ENCODE measurements at places on chromosomes 5 and 9.
A peak's percentile ranks its signal among the peaks of the same experiment; 100 is the strongest.

- DNase-seq = no peak
Observed at GRCh38 chr9:83570359-83570758, 32.2 kb upstream of the FRMD3 start.

GRCh38 chr5:69492923-69493395 lies 369 bp downstream of the OCLN start:
- DNase-seq = peak; percentile 13

DNA sequence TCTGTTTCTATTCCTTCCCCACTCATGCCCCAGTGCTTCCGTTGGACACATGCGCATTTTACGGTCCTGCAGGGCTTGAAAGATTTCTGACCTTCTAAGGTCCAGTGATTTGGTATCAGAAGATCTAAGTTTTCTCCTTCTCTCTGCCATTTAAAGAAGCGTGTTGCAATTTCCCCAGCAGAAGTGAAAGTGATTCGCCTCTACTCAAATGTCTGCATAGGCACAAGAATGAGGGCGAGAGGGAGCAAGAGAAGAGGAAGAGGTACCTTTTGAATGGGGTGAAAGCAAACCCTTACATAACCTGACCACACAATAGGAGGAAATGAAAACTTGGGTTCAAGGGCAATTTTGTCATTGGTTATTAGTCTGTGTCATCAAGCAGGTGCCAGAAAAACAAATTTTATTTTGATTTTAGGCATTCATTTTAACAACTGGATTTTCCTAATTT lies 31.7 kb upstream of the NR3C1 start:
- peak; percentile 51 for DNase-seq

- DNase-seq = no peak
Observed at GRCh38 chr9:136268735-136269134, 23.1 kb upstream of the QSOX2 start.

DNA sequence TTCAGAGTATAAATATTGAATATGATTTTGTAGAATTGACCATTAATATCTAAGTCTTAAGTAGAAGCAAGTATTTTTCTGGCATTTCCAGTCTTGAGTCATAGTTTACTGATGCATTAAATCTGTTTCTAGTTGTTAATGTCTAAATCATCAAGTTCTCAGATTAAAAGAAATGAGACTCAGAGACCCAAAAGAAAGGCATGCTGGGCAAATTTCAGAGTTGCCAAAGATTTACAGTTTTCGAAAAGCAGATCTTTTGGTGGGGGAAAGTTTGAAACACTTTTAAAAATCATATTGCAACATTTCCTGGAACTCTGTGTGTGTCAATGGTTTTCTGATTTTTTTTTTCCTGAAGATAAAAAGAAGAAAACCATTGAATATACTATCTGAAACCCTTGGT lies 60.9 kb downstream of the ANKRD55 start:
- no peak for DNase-seq

DNA sequence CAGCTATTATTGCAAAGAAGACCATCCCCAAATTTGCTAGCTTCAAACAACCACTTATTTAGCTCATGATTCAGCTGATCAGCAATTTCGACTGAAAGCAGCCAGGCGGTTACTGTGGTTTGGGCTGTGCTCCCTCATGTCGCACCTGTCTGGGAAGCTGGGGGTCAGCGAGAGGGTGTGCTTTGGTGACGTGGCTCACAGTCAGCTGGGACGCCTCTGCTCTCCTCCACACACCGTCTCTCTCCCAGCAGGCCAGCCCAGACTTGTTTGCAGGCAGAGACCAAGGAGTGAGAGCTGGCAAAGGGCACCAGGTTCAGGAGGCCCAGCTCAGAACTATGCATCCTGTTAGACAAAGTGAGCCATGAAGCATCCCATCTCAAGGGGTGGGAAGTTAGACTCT lies 140.9 kb downstream of the SYK start:
- DNase-seq = no peak

GRCh38 chr5:133744960-133745308 lies 132.6 kb upstream of the FSTL4 start:
- DNase-seq = no peak

- no peak for DNase-seq
Observed at GRCh38 chr9:136762221-136762691, 2.1 kb downstream of the LCN15 start.

GRCh38 chr9:1285526-1285925 lies 235.4 kb downstream of the DMRT2 start:
- DNase-seq = no peak

DNA sequence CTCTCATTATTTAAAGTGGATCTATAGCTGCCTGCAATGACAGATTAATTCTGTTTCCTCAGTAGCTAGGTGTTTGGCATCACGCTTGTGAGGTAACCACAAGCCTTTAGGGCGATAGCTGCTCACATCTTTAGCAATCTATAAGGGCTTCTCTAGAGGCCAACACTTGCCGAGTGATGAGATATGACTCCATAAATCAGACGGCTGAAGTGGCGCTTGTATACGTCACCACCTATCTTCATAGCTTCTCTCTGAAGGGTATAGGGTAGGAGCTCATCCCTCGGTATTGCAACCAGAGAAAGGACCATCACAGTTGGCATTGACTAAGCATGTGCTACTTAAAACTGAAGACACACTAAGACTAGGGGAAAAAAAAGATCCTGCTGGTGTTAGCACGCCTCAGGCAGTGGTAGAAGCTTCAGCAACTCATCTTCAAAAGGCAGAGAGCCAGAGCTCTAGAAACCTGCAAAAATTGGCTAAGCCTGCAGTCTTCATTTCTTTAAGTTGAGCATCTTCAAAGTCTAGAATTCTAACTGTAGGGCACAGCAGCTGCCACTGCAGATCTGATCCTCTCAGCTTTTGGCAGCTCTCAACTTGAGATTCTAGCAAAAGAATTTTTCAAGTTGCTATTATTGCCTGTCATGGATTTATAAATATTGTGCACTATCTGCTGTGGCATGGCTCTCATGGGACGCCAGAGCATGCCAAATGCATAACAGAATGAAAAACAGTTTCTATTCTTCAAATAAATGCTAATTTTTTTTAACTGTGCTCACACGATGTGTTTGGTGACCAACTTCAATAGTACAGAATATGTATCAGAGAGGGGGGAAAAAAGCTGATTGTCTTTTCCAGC lies 37.5 kb downstream of the PSMB7 start:
- no peak for DNase-seq

GRCh38 chr9:15423231-15423985 lies 732 bp downstream of the SNAPC3 start:
- DNase-seq = peak; percentile 30

- DNase-seq = no peak
Observed at GRCh38 chr5:7330256-7330655, 65.7 kb upstream of the ADCY2 start.

GRCh38 chr9:129923589-129923988 lies 88.3 kb downstream of the USP20 start:
- no peak for DNase-seq

- DNase-seq = no peak
Observed at GRCh38 chr5:56569076-56569475, 246.3 kb upstream of the MAP3K1 start.

DNA sequence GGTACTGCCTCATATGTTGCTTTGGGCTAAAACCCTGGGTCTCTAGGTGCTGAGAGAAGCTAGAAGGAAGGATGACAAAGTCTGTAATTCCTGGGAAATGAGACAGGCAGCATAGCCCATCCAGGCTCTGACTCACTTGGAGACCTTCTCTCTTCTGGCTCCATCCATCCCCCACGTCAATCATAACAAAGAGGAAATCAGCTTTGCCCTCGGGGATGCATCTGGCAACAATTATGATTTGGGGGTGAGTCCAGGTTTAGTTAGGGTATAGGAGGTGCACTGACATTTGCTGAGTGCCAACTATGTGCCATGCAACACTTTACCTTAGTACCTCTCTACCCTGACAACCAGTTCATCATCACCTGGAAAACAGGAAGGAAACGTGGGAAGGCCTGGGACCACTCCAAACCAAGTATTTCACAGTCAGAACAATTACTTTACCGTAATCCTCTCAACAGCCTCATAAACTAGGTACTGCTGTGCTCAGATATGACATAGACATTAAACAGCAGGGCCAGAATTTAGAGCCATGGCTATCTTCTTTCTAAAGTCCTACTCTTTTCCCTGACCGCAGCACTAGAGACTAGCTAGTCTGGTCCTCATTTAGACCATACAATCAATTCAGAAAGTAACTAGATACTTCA lies 39.1 kb upstream of the GZMA start:
- no peak for DNase-seq

GRCh38 chr5:4630031-4630430 lies 510.1 kb upstream of the ADAMTS16 start:
- DNase-seq = no peak

DNA sequence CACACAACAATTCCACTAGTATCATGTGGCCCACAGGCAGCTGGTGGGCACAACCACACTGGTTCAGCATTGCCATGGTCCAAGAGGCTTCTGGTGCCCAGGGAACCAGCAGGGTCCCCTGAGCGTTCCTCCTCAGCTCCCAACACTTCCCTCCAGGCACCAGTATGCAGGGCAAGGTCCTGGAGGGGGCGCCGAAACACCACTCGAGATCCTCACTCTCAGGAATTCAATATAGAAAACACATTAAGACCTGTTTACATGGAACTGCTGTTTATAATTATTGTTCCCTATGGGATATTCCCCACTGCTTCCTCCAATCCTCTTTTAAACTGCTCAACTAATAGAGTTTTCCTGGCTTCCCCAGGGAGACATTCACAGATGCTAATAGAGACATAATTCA lies 91.9 kb upstream of the GABRP start:
- no peak for DNase-seq

DNA sequence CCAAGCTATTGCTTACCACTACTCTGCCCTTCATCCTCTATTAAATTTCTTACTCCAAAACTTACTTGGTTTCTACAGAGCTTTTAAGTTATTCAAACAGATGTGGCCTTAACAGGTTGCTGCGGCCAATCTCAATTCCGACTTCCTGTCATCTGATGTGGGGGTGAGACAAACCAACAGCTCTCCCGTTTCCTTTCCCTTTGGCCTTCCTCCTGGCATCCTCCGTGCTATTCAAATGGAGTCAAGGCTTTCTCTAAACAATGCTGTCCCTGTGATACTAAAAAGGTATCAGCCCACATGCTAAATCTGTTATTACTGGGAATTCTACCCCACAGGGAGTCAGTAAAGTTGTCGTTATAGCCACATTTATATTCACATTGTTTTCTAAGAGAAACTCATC lies 11.8 kb downstream of the RBM18 start:
- DNase-seq = no peak

GRCh38 chr5:159854916-159855315 lies 61.4 kb upstream of the ADRA1B start:
- no peak for DNase-seq

- DNase-seq = no peak
Observed at GRCh38 chr5:42944989-42945388, 95.1 kb downstream of the ANXA2R start.

GRCh38 chr5:59645380-59645779 lies 248.1 kb downstream of the PDE4D start:
- DNase-seq = no peak

GRCh38 chr5:132510076-132510475 lies 19.5 kb upstream of the IRF1 start:
- DNase-seq = no peak

GRCh38 chr5:137344723-137345322 lies 154.3 kb downstream of the SPOCK1 start:
- peak; percentile 37 for DNase-seq

DNA sequence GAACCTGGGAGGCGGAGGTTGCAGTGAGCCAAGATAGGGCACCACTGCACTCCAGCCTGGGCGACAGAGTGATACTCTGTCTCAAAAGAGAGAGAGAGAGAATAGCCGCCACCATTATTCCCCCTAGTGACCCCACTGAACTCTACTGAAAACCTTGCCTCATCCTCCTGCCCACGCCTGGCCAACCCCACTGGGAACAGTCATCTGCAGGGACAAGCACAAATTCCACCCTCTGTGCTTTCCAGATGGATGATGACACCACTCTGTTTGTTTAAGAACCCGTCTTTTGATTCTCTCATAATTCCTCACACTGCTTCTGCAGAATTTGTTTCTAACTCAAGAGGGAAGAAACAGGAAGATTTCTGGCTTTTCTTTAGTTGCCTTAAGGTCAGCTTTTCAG lies 12.2 kb downstream of the BHMT2 start:
- no peak for DNase-seq

- no peak for DNase-seq
Observed at GRCh38 chr5:159498630-159499029, 168.3 kb upstream of the IL12B start.

- DNase-seq = no peak
Observed at GRCh38 chr9:118223111-118223510, 518.9 kb downstream of the TLR4 start.

- no peak for DNase-seq
Observed at GRCh38 chr5:36417668-36418067, 116.0 kb upstream of the RANBP3L start.

DNA sequence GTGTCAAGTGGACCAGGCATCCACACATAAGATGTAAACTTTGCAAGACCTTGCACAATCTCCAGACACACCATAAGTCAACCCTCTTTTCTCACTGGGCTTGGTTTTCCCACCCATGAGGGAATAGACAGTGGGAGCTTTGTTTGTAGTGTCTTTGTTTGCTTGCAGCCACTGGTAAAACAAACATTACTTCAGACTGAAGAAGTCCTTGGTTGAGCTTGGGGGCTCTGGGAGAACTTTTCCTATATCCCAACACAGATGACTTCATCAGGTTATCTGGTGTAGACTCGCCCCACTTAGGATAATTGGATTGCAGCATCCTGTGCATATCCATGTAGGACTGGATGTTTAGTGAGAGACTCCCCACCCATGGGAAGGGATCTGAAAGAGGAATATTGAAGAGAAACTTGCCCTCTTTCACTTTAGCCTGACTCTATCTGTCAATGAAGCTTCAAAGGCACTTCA lies 11.5 kb upstream of the ADGRV1 start:
- no peak for DNase-seq

DNA sequence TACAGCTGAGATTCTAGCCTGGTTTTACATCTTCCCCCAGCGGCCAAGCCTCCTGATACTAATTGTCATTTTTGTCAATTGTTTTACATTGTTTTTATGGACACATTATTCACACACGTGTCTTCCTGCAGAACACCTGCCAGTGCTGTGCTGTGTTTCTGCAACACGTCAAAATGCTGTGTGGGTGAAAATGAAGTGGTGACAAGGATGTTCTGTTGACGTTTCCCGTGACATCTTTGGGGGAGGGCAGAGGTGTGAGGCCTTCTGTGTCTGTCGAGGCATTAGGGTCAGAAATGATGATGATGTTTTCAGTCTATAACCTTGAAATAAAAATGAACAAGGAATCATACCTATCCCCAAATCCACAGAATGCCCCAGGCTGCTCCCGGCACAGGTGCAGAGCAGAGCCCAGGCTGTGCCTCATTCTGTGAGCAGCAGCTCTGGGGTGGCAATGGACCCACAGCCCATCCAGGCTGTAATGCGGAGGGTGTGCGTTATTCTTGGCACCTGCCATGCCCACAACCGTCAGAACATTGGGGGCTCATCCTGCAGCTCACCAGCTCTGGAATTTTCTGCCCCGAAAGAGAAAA lies 23.6 kb upstream of the CEP72 start:
- no peak for DNase-seq

GRCh38 chr9:76570826-76571225 lies 111.8 kb downstream of the GCNT1 start:
- no peak for DNase-seq

GRCh38 chr9:74674077-74674476 lies 176.9 kb downstream of the RORB start:
- no peak for DNase-seq

- DNase-seq = peak; percentile 9
Observed at GRCh38 chr9:120438111-120438510, 141.9 kb downstream of the CDK5RAP2 start.

GRCh38 chr9:133368249-133368881 lies 7.5 kb downstream of the SURF4 start:
- DNase-seq = no peak
